ENCODE measurements at places on chromosomes 1 and 21.

GRCh38 chr1:56512724-56513494 lies 66.5 kb downstream of the PLPP3 start:
- no peak for DNase-seq

DNA sequence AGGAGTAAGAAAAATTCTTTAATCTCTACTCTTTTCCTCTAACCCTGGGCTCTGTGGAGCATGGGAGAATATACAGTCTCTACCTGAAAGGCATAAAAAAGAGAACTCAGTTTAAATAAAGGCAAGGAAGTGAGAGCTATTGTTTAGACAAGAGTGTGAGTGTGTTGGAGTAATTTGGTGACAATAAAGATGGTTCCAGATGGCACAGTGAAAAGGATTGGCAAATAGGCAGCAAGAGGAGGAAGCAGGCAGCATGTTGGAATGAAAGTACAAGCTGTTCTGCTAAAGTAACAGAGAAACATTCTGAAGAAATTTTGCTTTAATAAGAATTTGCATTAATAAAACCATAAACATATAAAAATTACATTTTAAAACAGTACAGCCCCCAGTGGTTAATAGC lies 163.4 kb downstream of the DNM3 start:
- DNase-seq, result no peak

DNA sequence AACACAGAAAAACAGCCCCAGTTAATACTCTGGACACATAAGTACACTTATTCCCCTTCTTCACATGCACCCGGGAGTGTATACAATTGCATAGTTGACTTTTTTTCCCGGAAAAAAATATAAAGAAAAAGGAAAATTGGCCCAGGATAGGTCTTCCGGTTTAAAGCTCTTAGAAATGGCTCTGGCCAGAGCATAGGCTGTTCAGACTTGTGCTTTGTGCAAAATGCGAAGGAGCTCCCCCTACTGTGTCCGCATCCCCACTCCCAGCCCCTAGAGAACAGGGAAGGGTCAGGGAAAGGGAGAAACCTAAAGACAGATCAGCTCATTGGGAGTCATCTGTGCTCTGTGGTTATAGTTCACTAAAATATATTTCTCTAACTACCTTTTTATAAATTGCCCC lies 5.5 kb upstream of the MTMR11 start:
- DNase-seq, result no peak

- no peak for DNase-seq
Observed at GRCh38 chr1:62250126-62250726, 55.6 kb downstream of the L1TD1 start.

DNA sequence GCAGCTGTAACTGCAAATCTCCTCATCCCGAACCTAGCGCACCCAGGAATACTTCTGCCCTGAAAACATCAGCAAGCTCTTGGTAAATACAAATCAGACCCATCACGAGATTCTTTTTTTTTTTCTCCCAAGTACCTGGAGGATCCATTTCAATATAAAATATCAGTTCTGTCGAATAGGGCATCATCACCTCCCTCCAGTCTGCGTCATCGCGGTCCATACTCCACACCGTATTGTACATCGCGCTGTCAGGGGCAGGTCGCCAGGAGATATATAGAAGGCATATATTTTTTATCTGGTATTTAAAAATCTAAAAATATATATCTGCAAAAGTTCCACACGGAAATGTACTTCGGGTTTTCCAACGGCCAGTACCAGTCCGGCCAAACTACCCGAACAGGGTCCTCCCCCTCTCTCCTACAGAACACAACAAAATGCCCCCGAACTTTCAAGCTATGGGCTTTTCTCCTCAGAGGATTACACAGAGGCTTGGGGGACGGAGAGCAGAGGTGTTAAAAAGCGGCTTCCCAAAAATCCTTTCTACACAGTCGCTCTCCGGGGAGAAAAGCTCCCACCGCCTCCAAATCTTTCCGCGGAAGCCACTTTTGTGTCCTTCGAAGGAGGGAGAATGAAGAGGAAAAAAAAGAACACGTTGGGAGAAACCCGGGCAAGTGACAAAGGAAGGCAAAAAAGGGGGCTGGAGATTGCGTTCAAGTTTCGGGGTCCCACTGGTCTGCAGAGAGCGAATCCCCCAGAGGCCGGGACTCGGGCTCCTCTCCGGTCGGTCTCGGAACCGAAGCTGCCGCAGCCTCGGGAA lies 509 bp downstream of the PIK3R3 start:
- DNase-seq, result peak; percentile 57

DNA sequence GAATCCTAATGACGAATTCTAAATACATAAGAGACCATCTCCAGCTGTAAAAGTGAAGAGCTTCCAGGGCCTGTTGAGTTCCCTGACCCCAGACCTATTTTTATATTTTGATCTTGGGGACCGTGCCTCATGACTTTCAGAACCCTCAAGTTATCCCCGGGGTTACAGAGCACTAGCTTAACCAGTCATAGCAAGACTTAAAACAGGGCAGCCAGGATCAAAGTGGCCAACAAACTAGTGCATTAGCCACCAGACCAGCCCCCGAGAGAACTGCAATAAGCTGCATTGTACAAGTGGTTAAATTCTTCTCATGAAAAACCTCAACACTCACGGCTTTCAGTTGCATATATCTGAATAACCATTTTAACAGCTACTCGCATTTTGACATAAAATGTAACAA lies 183.0 kb downstream of the BARHL2 start:
- DNase-seq, result no peak

DNA sequence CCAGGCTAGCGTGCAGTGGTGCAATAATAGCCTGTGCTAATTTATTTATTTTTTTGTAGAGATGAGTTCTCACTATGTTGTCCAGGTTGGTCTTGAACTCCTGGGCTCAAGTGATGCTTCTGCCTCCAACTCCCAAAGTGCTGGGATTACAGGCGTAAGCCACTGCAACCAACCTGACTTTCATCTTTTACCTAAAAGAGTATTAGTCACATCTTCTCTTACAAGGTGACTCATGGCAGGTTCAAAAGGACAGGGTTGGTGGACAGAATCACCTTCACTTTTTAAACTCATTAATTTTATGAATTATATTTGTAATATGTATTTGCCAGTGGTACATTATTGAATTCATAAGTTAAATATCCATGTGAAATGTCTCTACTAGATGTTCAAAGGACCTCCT lies 18.1 kb downstream of the JAM2 start:
- no peak for DNase-seq

GRCh38 chr1:198902655-198903054 lies 263.8 kb downstream of the PTPRC start:
- DNase-seq, result no peak

GRCh38 chr1:206798384-206798996 lies 26.2 kb upstream of the IL10 start:
- DNase-seq, result peak; percentile 40

GRCh38 chr21:29669416-29669815 lies 270.4 kb downstream of the GRIK1 start:
- no peak for DNase-seq

DNA sequence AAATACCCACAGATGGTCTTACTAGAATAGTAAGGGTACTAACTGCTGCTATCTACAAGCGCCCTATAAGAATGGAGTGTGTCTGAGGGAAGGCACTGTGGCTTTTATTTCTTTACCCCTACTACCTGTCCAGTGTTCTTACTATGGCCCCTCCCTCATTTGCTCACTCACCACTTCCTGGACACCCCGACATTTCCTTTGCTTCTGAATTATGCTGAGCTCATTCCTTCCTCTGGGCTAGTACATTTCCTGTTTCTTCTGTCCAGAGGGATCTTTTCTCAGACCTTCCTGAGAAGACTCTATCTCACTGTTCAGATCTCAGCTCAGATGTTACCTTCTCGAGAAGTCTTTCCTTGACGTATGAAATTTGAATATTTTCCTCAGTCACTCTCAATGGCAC lies 192.1 kb upstream of the DAB1 start:
- DNase-seq, result no peak

- DNase-seq, result no peak
Observed at GRCh38 chr1:168614235-168614634, 37.8 kb downstream of the XCL1 start.

GRCh38 chr1:43766086-43766784 lies 58.9 kb downstream of the ST3GAL3 start:
- DNase-seq, result no peak

DNA sequence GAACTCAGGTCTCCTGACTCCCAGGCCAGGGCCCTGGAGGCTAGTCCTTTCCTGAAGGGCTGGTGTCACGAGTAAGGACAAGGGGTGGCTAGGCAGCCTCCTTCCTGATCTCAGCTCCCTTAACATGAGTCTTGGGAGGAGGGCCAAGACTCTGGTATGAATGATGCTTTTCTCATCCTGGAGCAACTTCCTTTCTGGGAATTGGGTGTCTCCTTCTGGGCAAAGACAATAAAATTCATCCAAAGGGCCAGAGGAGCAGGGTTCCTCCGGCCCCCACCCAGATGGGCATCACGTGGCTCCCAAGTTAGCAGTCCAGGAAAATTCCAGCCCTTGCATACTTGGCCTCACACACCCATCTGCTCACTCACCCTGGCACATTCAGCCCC lies at the start of gene FAM167B:
TSS of gene FAM167B (plus strand) at position 335 of the 386 bp plus-strand sequence. CDS start 200 bp downstream, outside the sequence.
- DNase-seq, result no peak

DNA sequence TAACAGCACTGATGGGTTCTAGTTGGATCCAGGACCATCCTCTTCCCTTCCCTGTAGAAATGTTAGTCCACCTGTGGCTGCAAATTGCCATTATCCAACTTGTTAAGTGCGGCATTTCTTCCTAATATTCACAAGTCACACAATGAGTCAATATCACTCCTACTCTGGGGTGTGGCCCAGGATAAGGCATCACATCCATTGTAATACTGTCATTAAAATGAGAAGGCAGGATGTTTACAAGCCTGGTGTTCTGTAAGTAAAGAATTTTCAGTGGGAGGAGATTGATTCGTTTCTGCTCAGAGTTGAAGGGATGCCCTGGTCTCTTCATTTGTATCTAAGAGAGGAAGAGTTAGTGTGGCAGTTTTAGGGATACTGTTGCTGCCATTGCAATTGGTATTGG lies 18.1 kb upstream of the ARHGAP29 start:
- DNase-seq, result no peak

DNA sequence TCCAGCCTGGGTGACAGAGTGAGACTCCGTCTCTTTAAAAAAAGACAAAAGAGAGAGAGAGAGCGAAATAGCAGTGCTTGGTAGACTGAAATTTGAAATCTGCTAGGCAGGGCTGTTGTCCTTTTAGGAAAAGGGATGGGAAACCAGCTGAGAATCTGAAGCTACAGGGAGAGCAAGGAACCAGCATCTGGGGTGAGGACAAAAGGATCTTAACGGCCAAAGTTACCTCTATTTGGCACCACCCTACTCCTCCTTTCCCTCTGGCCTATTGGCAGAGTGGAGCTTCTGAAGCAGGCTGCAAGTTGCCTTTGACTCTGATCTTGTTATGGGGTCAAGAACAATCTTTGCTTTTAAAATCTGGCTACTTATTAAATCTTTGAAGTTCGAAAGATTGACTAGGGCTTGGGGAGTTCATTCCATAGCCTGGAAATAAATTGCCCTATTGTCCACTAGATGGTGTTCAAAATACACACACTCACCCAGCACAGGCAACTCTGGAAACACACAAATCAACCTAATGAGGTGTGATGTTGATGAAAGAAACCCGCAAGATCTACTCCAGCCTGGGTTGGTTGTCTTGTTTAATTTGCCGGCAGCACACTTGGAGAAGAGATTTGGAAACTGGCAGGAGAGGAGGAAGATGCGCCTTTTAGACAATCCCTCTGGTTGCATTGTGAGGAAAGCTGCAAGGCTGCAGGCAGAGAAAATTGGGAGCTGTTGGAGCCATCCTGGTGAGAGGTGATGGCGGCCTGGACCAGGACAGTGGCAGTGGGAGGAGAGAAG lies 16.5 kb upstream of the PARP1 start:
- DNase-seq, result no peak

DNA sequence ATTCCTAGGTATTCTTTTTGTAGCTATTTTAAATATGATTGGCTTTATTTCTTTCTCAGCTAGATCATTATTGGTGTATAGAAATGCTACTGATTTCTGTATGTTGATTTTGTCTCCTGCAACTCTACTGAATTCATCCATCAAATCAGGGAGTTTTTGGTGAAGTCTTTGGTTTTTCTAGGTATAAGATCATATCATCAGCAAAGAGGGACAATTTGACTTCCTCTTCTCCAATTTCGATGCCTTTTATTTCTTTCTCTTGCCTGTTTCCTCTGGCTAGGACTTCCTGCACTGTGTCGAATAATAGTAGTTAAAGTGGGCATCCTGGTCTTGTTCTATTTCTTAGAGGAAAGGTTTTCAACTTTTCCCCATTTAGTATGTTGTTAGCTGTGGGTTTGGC lies 27.5 kb upstream of the PRKACB start:
- no peak for DNase-seq

GRCh38 chr1:22186311-22186710 lies 43.4 kb upstream of the WNT4 start:
- no peak for DNase-seq

- no peak for DNase-seq
Observed at GRCh38 chr1:218679391-218679790, 334.3 kb downstream of the TGFB2 start.

GRCh38 chr21:38494251-38494642 lies 4.0 kb downstream of the ERG start:
- no peak for DNase-seq

DNA sequence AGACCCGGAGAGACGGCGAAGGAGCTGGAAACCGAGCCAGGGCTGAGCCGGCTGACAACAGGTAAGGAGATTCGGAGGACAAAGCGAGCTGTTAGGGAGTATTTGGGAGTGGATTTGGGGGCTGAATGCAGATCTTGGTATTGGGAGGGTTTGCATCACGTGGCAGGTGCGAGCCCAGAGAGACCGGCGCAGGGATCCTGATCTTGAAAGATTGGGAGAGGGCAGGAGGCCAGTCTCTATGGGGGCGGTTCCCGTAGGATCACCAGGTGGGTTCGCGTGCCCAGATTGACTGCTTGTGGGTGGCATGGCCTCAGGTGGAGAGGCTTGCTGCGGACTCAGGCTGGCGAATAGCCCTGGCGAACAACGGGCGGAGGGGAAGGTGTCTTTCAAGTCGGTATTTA lies 204 bp downstream of the CIART start:
- DNase-seq, result peak; percentile 14

DNA sequence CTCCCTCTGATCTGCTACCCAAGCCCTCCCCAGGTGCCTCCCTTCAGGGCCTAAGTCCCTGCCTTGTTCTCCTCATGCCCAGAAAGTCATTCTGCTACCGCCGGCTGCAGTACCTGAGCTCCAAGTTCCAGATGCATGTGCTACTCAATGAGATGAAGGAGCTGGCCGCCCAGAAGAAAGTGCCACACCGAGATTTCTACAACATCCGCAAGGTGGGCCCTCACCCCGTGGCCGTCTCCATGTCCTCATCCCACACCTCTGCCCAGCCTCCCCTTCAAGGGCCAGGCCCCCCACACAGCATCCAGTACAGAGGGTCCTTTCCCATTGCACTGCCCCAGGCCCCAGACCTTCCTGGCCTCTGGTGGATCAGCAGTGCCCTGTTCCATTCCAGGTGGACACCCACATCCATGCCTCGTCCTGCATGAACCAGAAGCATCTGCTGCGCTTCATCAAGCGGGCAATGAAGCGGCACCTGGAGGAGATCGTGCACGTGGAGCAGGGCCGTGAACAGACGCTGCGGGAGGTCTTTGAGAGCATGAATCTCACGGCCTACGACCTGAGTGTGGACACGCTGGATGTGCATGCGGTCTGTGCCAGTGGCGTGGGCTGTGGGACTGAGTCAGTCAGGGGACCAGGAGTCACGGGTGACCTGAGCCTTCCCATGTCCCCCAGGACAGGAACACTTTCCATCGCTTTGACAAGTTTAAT lies 8.2 kb downstream of the AMPD2 start:
- no peak for DNase-seq

- peak; percentile 87 for DNase-seq
Observed at GRCh38 chr1:6460301-6461050, 5.5 kb downstream of the TNFRSF25 start.

Data from stimulated activated CD4-positive, alpha-beta T cell treated with anti-CD3 and anti-CD28 coated beads, Interleukin-15, amount 100 ng/mL, for 24 hours (primary cell).